ENCODE measurements at places on chromosomes 1 and 21.

DNA sequence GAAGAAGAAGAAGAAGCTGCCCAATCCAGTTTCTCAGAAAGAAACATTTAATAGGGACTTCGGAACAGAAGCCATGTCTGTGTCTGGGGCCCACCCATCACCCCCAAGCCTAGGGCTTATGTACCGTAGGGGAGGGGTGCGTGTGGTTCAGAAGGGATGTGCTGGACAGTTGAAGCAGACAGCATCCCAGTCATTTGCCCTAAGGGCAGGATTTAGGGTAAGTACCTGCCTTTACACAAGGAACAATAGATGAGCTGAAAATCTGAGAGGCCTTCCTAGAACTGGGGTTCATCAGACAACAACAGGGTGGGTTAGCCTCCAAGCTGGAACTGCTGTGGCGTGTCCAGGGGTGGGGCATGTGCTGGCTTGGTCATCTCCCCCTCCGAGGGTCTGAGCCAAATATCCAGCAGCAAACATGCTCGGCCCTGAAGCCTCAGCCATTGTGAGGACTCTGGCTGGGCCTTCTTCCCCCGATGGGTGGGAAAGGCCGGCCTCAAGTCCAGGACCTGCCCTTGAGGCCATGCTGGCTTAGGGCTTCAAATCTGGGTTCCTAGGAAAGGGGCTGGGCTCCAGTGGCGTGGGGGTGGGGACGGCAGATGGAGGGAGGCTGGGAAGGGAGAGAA lies 12.1 kb downstream of the CSTB start:
- no peak for DNase-seq

- DNase-seq: no peak
Observed at GRCh38 chr1:24048205-24048869, 63.6 kb downstream of the MYOM3 start.

- DNase-seq: no peak
Observed at GRCh38 chr1:245441689-245442088, 286.9 kb downstream of the KIF26B start.

- no peak for DNase-seq
Observed at GRCh38 chr1:244231193-244231571, 180.1 kb downstream of the ZBTB18 start.

DNA sequence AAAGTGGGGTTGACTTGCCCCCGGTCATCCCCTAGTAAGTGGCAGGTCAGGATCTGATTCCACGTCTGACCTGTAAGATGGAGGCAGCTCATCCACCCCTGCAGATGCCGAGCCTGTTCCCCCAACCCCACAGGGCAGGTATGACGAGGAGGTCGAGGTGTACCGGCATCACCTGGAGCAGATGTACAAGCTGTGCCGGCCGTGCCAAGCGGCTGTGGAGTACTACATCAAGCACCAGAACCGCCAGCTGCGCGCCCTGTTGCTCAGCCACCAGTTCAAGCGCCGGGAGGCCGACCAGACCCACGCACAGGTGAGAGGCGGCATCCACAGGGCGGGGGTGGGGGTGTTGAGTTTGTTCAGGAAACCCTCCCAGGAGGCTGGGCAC lies 9.6 kb downstream of the TMEM201 start:
- DNase-seq: no peak

- DNase-seq: no peak
Observed at GRCh38 chr1:230073371-230074035, 6.5 kb downstream of the GALNT2 start.

DNA sequence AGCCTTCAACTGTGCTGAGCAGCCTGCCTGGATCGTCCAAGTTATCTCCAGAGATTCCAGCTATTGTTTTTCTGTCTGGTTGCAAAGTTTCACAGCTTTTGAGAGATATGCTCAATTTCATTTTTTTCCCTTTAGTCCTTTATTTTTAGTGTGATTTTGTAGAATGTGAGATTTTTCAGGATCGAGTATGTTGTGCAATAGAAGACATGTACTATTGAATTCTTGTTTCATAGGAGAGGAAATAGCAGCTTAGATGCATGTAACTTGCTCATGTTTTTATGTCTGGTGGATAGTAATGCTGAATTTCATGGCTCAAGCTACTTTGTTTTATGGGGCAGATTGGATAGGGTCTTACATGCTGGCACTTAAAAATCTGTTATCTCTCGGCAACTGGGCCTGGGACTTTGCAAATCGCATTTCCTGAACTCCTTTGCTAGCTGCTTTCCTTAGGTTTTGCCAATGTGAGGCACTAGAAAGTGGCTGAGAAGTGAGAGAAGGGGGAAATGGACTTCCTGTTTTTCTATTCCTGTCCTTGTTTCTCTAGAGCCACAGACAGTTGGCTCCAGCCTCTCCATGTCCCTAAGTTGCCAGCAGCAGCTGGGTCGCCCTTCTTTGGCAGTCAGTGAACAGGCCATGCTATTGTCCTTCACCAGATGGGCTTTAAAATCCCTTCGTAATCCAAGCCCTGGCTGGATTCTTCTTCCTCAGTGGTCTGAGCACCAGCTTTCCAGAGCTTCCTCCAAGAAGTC lies 101.4 kb upstream of the PDE4B start:
- DNase-seq: no peak

GRCh38 chr1:169906938-169907337 lies 13.2 kb upstream of the SCYL3 start:
- DNase-seq: no peak

GRCh38 chr1:113048064-113048463 lies 24.9 kb upstream of the LRIG2 start:
- DNase-seq: no peak

GRCh38 chr1:100834777-100835660 lies 59.6 kb downstream of the EXTL2 start:
- no peak for DNase-seq

DNA sequence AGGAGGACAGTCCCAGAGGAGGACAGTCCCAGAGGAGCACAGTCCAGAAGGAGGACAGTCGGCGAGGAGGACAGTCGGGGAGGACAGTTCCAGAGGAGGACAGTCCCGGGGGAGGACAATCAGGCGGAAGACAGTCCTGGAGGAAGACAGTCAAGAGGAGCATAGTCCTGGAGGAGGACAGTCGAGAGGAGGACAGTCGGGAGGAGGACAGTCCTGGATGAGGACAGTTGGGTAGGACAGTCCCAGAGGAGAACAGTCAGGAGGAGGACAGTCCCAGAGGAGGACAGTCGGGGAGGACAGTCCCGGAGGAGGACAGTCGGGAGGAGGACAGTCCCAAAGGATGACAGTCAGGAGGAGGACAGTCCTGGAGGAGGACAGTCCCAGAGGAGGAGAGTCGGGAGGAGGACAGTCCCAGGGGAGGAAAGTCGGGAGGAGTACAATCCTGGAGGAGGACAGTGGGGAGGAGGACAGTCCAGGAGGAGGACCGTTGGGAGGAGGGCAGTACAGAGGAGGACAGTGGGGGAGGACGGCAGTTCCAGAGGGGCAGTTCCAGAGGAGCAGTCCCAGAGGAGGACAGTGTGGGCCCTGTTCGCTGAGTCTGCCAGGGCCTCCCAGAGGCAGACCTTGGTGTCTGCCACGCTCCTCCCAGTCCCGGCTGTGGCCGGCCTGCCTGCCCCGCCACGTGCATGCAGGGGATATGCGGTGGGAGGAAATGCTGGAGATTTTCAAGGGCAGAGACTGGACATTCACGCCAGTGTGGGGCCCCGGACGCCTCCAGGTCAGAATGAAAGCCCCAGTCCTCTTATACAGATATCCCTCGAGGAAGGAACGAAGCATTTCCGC lies 183.8 kb upstream of the ARHGEF16 start:
- DNase-seq: no peak

GRCh38 chr1:20154301-20154831 lies 15.2 kb downstream of the PLA2G2F start:
- DNase-seq: no peak

GRCh38 chr1:44617703-44618029 lies 56.6 kb downstream of the TMEM53 start:
- no peak for DNase-seq

DNA sequence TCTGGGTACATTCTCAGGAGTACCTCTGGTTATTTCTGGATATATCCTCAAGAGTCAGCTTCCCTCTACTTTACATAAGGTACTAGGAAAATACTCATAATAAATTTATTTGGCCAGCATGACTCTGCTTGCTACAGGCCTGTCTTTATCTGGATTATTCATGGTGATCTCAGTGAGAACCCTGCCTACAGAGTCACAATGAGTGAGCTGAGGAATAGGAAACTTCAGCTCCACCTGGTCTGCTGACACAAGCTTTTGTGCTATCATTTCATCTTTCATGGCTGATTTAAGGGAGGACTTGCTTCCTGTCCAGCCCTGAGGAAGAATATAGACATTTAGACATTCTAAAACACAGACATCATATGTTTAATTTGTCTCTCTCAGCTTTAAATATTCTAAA lies 19.5 kb upstream of the SUCO start:
- no peak for DNase-seq

GRCh38 chr21:44615466-44615865 lies 3.6 kb downstream of the KRTAP10-8 start:
- no peak for DNase-seq

DNA sequence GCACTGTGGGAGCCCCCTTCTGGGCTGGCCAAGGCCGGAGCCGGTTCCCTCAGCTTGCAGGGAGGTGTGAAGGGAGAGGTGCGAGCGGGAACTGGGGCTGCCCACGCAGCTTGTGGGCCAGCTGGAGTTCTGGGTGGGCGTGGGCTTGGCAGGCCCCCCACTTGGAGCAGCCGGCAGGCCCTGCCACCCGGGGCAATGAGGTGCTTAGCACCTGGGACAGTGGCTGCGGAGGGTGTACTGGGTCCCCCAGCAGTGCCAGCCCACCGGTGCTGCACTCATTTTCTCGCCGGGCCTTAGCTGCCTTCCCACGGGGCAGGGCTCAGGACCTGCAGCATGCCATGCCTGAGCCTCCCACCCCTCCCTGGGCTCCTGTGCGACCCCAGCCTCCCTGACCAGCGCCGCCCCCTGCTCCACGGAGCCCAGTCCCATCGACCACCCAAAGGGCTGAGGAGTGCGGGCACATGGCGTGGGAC lies 11.6 kb downstream of the SCYL3 start:
- DNase-seq: no peak

DNA sequence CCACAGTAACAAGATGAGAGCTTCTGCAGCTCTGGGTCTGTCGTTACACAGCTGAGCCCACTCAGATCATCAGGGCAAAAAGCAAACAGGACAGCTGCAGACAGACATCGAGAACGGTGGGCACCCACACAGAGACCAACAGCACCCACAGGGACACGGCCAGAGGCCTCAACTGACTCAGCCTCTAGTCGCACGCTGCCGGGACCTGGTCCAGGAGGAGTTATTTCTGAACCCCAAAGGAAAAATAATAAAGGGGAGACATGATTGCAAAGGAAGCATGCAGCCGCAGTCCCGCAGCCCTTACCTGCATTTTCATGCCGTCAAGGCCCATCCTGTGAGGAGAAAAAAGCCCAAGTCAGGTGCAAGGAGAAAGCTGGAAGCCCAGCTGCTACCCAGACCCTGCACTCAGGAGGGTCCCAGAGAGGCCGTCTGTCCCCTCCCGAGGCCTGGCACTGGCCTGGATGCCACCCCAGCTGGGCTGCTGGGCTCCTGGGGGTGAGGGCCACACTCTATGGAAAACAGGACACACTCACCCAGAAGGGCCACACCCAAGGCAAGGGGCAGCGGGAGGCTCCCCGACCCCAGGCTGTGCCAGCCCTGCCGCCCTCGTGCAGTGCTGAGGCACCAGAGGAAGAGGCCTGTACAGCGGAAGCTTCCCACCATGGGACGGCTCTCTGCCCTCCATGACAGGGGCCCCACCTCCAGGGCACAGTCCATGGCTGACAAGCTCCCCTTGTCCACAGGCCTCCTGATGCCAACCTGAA lies 15.7 kb downstream of the LSS start:
- no peak for DNase-seq

- DNase-seq: no peak
Observed at GRCh38 chr1:219398815-219399396, 214.0 kb downstream of the ZC3H11B start.

- DNase-seq: no peak
Observed at GRCh38 chr1:190809312-190809711, 331.6 kb upstream of the BRINP3 start.

- peak; percentile 69 for DNase-seq
Observed at GRCh38 chr1:27044613-27045151, 32.0 kb upstream of the TENT5B start.

DNA sequence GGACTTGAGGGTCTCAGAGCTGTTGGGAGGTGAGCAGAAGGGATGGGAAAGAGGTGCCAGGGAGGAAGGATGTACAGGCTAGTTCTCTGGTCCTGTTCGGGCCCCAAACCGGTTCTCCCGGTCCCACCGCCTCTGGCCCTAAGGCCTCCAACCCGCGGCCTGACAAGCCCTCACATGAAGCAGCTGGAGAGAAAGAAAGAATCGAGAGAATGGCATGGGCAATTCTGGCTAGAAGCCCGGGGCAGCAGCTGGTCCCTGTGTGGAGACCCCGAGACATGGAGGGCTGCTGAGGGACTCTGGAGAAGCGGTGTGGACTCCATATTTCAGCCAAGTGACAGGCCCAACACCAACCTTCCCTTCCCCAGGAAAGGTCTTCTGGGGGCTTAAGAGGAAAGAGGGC lies 730 bp downstream of the CDC42SE1 start:
- no peak for DNase-seq

DNA sequence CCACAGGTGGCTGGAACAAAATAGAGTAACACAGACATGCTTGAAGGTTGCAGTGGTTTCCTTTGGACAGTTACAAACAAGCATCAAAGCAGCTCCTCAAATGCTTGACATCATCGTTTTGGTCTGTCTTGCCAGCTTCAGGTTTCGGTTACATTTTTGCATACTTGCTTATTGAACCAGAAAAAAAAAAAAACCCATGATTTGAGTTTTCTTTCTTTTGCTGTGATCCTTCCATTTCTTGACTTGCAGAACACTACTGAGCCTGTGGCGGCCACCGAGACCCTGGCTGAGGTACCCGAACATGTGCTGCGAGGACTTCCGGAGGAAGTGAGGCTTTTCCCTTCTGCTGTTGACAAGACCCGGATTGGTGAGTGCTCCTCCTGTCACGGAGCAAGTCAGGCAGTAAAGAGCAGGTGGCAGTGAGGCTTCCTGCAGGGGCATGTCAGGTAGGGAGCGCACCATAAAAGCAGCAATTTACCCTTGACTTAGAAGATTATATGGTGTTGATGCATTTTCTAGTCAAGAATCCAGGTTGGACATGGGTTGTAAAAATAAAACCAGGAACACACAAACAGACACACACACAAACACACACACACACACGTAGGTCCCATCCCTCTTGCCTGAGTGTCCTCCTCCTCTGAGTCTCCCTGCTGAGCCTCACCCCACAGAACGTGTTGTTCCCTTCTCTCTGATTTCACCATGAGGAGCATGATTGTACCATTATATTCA lies 30.9 kb downstream of the PRDM2 start:
- peak; percentile 64 for DNase-seq

DNA sequence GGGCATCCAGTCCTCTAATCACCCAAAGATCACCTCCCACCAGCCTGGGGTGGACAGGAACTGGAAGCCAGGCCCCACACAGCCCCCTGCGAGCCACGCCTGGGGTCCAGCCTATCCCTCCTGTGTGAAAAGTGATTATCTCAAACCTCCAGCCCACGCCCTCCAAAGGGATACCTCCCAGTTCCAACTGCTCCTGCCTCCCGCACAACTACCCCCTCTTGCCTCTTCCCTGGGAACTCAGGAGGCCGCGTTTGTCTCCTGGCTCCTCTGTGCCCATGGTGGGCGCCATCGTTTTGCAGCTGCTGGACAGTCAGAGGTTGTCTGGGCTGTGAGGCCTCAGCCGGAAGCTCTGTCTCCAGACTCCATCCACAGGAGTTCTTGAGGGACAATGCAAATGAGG lies 305.9 kb downstream of the AJAP1 start:
- no peak for DNase-seq
